ENCODE measurements at places on chromosomes 4 and X.

- no peak for DNase-seq
These were observed 199.3 kb downstream of the BMPR1B start for GRCh38 chr4:94957030-94957429.

DNA sequence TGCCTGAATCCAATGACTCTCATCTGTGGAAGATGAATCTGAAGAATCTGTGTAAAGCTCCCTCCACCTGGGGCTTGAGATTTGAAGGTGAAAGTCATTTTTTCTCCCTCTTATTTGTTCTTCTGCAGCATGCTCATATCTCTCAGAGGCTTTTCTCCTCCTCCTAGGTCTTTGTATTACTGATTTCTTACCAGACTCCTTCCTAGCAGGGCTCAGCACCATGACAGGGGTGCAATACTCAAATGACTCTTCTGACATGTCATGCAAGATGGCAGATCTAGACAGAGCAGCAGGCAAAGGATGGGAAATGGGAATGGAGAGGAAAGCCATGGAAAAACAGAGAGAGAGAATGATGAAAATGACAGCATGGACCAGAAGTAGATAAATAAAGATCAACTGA, 118.3 kb downstream of the TMA16 start:
- no peak for DNase-seq

- DNase-seq = no peak
These were observed 568 bp downstream of the CHST7 start for GRCh38 chrX:46573892-46574773.

DNA sequence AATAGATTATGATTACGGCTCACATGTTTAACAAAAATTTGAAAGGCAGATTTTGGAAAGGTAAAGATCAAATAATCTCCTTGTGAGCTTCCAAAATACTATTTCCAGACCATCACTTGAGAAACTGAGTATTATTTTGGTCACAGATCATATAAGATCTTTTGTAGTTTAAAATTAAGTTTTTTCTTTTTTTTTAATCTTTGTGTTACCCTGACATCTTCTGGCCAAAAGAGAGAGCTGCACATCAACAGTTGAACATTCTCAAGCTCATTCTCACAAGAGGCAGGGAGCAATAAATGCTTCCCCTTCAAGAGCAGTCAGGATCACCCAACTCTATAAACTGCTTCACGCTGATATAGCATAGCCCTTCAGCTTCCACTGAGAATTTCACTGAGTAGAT, 15.9 kb downstream of the TMEM192 start:
- DNase-seq = no peak

DNA sequence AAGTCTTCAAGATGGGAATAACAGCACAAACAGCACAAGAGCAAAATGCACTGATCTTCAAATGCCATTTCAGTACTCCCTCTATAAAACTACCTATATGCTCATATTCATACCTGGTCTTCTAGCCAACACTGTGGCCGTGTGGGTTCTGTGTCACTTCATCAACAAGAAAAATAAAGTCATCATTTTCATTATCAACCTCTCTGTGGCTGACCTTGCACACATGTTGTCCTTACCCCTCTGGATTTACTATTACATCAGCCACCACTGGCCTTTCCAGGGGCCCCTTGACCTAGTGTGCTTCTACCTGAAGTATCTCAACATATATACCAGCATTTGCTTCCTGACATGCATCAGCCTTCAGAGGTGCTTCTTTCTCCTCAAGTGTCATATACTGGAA, 59.6 kb upstream of the GPR174 start:
- DNase-seq = no peak

DNA sequence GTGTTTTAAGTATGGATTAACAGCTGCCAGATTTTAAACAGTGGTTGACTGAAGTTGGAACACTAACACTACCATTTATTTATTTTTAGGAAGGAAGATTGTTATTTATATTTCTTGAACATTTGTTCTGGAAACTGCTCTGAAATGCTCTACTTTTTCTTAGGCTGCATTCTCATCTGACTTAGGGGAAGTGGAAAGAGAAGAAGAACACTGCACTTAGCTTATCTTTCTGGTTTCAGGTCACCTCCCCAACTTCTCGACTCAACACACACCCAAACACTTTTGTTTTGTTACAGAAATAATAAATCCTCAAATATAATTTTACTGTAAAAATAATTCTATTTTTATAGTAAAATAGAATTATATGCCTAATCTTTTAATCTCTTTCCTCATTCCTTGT, 18.6 kb downstream of the BLTP1 start:
- DNase-seq = no peak

GRCh38 chr4:309807-310206, 4.5 kb upstream of the ZNF732 start:
- DNase-seq = no peak

DNA sequence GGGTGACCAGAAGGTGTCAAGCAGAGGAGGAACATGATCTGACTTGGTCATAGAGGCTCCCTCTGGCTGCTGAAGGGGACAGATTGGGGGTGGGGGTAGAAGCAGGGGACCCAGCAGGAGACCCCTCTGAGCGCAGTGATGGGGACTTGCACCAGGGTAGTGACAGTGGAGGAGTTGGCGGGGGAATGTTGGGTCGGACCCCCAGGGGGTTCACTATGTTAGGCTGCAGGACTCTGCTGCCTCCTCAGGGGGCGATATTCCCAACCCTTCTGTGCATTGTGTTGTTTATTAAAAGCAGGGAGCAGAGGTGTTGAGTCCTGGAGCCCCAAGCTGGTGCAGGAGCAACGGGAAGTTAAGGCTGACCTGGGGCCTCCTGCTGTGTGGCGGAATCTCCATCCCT, 8.8 kb downstream of the WDR13 start:
- no peak for DNase-seq

DNA sequence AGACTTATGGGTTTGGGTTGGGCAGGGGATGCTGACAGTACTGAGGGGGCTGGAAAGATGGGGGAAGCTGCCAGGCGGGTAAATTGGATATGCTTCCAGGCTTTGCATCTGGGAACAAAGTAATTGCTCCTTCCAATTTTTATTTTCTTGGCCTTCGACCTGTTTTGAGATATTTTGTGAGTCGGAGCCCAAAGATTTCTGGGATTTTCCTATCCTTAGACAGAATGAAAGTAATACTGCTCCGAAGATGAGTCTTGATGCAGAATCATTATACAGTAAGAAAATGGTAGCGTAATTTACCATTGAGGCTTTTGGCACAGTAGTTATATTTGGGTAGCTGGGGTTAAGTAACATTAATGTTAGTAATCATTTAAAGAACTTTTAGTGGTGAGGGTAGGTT, 1.4 kb downstream of the SMARCA5 start:
- DNase-seq = no peak

DNA sequence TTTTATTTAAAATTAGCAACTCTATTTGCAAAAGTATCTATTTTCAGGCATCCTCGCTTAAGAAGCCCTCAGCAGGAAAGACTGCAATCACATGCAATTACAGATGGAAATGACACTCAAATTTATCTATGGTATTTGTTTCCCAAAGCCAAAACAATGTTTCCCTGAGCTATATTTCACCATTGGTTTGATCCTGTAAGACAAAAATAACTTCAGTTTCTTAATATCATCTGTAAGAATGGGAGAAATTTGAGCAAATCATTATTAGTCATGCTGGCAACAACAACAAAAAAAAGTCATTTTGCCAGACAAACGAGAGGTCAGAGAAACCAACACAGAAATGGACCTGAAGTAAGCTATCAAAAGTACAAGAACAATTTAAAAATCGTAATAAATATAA, 204.1 kb downstream of the NR3C2 start:
- no peak for DNase-seq

- no peak for DNase-seq
These were observed 54.2 kb upstream of the CLDN24 start for GRCh38 chr4:183376381-183376780.

DNA sequence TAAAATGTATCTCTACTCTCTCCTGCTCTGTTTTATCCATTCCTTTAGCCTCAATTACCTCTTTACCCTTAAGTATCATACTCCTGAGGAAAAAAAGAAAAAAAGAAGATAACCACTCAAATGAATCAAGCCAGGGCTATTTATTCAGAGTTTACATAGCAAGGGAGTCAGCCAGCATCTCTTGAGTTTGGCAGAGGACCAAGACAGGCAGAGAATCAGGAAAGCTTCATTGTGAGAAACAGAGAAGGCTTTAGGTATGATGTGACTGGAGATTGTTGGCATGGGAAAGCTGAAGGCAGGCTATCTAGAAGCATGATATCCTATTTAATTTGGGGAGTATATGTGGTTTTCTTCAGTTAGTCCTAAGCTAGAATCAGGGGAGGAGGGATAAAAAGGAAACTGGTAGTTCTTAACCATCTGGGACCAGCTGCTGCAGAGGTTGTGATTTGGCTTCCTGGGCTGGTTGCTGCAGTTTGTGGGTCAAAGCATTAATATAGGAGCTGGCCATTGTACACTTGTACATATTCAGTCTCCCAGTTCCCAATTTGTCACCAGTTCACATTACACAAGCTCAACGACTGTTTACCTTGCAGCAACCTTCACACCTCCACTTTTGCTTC, 11.2 kb downstream of the APELA start:
- no peak for DNase-seq

GRCh38 chr4:3070709-3071500, 3.4 kb downstream of the HTT-AS start:
- DNase-seq = no peak

DNA sequence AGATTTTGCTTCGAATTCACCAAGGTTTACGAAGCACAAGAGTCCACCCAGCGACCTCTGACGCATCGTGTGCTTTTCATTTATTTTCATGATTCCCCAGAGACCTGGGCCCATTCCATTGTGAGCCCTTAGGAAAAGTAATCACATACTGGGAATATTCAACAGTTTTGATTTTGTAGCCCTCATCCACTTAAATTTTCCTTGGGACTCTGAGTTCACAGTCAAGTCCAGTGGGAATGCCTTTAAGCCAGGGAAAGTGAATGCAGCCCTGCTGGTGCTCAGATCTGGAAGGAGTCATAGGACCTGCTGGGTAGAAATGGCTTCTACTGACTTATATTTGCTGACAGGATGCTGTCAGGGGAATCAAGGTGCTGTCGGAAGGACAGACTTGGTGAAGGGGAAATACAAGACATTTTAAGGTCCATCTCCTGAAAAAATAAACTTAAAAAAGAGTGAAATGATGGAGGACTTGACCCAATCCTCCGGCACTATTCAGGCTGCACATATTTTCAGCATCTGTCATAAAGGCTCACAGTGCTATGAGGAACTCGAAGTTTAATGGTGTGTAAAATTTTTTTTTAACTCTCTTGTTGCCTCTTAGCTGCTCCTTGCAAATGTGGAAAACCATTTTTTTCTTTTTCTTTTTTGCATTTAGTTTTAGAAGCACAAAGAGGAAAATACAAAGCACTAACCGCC, 204.9 kb downstream of the MID1 start:
- DNase-seq = no peak

- DNase-seq = no peak
These were observed 111.7 kb downstream of the LINC00632 start for GRCh38 chrX:140821280-140821679.

DNA sequence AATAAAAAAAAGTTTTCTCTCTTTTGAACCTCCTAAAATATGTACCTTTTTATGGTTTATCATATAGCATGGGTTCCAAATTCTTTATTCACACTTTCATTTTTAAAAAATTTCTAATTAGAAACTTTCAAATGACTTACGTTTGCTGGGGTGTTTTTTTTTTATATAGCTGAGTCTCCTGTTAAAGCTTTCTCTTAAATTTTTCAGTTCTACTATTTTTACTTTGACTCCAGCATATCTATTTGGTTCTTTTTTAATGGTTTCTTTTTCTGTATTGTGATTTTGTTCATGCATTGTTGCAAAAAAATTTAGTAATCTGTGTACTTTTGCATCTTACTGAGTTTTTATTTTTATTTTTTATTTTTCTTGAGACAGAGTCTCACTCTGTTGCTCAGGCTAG, 22.3 kb downstream of the ZNF718 start:
- DNase-seq = no peak

GRCh38 chrX:51889851-51890250, 3.6 kb upstream of the MAGED1 start:
- DNase-seq = no peak

DNA sequence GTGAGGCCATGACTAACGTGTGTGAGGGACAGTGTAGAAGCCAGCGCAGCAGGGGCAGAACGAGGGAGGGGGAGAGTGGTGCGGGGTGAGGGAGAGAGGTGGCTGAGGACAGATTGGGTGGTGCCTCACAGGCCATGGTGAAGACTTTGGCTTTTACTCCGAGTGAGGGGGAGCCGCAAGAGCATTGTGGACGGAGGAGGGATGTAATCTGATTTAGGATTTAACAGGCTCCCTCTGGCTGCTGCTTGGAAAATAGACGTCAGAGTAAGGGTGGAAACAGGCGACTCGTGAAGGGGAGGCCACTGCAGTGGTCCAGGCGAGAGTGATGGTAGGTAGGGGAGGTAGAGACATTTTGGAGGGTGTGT, 13.0 kb downstream of the PPP1R3F start:
- no peak for DNase-seq

- DNase-seq = no peak
These were observed 953.4 kb downstream of the FAT4 start for GRCh38 chr4:126268106-126268505.

DNA sequence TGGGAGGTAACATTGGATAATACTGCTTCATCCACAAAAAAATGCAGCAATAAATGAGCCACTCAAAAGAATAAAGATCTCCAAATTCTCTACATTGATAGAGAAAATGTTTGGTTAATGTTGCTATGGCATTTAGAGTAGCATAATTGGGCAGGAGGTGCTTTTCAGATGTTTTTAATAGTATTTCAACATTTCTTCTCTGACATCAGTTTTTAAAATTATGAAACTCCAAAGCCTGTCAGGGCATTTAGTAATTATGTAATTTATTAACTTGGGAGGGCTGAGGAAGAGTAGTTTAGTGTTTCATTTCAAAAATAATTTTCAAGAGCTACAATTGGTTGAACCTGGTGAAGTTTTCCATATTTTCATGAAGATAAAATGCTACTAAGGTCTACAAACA, 211.3 kb upstream of the INTU start:
- DNase-seq = no peak

DNA sequence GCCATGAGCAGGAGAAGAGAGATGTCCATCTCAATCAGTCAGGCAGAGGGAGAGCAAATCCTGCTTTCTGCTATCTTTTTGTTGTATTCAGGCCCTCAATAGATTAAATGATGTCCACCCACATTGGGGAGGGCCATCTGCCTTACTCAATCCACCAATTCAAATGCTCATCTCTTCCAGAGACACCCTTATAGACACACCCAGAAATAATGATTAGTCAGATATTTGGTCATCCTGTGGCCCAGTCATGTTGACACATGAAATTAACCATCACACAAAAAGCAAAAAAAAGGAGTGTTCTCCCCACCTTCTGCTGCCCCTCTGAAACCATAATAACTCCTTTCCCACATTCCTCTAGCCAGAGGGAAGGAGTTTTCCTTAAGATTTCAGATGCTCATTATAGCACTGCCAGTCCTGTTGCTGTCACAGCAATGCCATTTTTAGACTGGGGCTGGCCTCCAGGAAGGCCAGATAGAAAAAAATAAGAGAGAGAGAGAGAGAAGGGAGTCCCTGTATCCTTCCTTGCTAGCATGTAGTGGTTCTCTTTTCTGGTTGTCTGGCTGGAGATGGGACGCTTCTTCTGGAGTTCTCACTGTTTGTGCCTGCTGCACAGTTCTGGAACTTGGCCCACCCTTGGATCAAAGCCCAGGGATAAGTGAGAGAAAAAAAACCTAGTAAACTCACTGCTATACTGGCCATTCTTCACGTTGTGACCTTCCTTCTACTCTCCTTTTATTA, 177.7 kb downstream of the RBM46 start:
- DNase-seq = no peak

Measured in C1 segment of cervical spinal cord (tissue), 14 donors.